ENCODE measurements at places on chromosomes 5 and 9. TPM values are rescaled to one million over a fixed set of nuclear protein-coding genes. Genes with fewer than 3 reads are reported as not detected.

ELAVL2 gene
- total RNA-seq: not detected

GNE gene
- total RNA-seq: 28.9 TPM

CAVIN4 gene
- 0.17 TPM for total RNA-seq

PAPPA gene
- total RNA-seq: 11.1 TPM
